ENCODE measurements at places on chromosomes 7 and 10. TPM values are rescaled to one million over a fixed set of nuclear protein-coding genes. Genes with fewer than 3 reads are reported as not detected.

CALML3 gene
- 0.32 TPM for polyA plus RNA-seq

AKR1D1 gene
- not detected for polyA plus RNA-seq

DNA sequence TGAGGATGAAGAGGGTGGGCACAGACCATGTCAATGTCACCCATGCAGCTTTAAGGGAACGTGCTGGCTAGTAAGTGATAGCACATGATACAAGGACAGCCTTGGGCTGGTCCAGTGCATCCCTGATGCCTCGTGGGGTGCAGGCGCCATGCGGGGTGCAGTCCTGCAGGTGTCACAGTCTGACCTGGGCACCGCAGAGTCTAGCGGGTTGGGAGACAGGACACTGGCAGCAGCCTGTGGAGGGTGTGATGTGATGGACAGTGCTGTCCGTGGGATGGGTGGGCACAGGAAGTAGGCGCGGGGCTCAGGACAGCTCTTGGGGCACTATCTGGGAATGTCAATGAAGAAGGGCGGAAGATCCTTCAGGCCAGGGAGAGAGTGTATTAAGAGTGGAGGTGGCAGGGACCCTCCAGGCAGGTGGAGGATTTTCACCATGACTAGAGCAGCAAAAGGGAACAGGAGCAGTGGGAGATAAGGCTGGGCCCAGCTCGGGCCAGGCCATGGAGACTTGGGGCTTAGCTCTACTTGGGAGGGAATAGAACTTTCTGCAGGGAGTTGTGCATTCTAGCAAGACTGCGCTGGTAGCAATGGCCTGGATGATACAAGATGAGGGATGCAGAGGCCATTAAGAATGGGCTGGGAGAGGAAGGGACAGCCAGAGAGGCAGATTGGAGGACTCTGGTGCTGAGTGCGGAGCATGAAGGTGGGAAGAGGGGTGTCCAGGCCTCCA is 122.5 kb downstream of the PTPN20 start:
- DNase-seq = no peak

DNA sequence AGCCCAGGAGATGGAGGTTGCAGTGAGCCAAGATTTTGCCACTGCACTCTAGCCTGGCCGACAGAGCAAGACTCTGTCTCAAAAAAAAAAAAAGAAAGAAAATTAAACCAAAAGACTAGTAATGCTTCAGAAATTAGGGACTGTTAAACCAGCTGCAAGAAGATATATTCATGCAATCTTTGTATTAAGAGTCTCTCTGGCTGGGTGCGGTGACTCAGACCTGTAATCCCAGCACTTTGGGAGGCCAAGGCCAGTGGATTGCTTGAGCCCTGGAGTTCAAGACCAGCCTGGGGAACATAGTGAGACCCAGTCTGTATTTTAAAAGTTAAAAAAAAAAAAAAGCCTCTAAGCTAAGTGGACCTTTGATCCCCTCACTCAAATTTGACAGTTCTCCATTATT is 2.5 kb upstream of the HNRNPF start:
- no peak for DNase-seq

GRCh38 chr10:29685506-29685905 is 50.7 kb upstream of the SVIL start:
- no peak for DNase-seq

Measured in muscle of arm (tissue), 14 donors.